ENCODE measurements at places on chromosomes 1 and 21.

GRCh38 chr1:19620786-19621185, 23.3 kb upstream of the NBL1 start:
- no peak for DNase-seq

GRCh38 chr1:109148987-109149561, 35.2 kb downstream of the ELAPOR1 start:
- DNase-seq: no peak

- DNase-seq: no peak
These were observed 1.2 kb downstream of the RERE start for GRCh38 chr1:8816264-8816663.

DNA sequence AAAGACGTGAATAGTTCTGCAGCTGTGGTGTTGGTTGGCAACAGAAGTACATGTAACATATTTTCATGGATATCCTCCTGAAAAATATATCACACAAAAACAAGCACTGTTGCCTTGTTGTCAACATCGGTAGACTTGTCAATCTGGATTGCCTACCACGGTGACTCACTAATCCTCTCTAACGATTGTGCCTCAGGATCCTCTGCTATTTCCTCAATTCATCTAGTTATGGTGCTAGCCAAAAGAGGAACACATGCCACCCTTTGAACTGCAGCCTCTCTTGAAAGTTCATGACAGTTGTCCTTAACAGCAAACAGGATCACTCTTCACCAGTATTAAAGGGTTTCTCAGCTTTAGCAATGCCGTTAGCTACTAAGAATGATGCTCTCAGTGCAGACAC, 25.7 kb downstream of the RASAL2 start:
- no peak for DNase-seq

GRCh38 chr1:101158424-101158823, 78.4 kb upstream of the S1PR1 start:
- DNase-seq: no peak

All from NCI-H187 (cell line).